Sciatic nerve (tissue), 2 donors: ENCODE measurements at places on chromosomes 1 and 21. TPM values are rescaled to one million over a fixed set of nuclear protein-coding genes. Genes with fewer than 3 reads are reported as not detected.

S100A6 gene
- 1,022 TPM for total RNA-seq

DNA sequence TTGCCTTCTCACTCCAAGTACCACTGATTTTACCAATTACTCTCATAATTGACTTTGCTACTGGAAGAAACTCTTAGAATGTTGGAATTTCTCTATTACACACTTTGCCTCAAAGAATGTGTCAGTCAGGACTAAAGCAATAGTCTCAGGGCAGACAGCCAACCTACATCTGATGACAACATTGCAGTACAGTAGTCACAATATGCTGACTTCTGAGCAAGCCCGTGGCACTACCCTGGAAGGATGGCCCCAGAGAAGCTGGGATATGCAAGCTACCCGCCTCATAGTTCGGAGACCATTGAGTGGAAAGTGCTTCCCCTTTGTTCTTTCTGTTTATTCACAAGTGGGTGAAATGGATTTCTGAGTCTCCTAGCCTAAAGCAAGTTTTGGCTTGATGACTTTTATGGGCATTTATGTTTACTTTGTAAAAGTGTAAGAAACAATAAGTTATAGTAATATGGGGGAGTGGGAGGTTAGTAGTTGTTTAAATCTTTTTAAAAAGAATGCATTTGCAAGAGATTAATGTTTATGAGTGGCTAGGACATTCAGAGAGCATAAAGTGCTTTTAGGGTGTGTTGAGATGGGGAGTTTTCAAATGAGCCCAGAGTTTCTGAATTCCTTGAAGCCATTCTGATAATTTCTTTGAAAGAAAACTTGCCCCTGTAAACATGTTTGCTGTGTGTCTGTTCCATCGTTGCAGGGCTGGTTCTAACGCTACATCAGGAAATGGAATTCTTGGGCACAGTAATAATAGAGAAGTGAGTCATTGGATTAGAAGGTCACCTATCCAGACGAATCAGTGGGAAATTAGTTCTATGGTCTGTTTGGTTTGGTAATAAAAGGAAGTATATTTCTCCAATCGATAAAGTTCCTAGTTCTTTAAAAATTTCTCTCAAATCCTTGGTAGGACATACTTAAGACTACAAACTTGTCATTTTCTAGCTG lies 63.8 kb downstream of the LMO4 start:
- DNase-seq = no peak

GRCh38 chr1:39833121-39833520 lies 44.5 kb upstream of the BMP8B start:
- DNase-seq = no peak

DNA sequence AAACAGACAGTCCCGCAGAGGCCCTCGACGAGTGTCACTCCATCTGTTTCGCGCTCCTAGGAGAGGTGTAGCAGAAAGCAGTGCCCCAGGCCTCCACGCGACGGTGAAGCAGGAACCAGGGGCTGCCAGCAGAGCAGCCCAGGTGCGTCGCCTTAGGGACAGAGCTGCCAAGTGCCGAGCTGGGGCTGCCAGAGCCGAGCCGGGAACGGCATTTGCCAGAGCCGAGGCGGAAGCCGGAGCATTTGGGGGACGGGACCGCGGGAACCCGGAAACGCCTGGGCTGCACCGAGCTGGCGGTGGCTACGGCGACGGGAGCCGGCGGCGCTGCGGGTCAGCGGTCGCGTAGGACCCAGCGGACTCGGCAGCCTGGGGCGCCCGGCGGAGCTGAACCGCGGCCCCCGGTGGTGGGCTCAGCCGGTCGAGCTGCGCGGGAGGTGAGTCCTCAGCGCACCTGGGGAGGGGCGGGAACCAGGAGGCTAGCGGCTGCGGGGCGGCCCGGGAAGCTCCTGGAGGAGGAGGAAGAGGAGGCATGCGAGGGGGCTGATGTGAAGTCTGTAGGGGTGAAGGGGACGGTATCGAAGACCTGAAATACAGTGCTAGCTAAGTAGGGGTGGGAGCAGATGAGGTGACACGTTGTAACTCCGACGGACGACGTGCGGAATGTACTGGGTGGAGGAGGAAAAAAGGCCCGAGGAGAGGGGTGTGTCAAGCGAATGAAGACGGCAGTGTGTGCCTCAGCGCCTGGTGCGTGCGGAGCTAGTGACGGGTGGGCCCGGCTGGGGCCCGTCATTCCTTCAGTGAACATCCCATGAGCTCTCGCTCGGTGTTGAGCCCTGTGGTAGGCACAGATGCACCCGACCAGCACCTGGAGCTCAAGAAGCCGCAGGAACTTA lies at the start of gene SLC35A3:
SLC35A3 (plus strand) TSS at position 268 of the 893 bp plus-strand sequence. CDS start 23,559 bp downstream, outside the sequence.
- peak; percentile 85 for DNase-seq

SSR2 gene
- 126 TPM for total RNA-seq

DNA sequence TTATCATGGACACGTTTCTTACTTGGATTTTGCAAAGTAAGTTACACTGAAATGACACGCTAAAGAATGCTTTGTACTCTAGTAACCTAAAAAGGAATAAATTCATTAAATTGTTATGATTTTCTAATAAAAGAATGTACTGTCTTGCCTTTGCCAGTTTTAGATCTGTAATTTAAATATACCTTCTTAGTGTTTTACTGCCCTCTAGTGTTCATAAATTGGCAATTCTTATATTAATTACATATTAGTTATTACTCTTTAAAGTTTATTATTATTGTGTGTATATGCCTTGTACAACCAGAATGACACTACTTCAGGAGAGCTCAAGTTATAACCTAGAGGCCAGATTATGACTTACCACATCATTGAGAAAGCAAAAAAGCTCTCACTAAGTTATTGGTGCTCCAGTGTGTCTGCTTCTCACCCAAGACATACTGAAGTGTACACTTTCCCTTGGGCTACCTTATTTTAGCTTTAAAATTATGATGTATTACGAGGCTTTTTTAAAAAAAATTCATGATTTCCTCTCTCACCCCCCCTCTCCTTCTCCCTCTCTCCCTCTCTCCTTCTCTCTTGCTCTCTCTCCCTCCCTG lies 169.9 kb downstream of the HS2ST1 start:
- no peak for DNase-seq

NCMAP gene
- 226 TPM for total RNA-seq

GRCh38 chr1:110674337-110675059 lies at the start of gene KCNA3:
Gene KCNA3 (minus strand): TSS chr1:110674940. CDS start chr1:110674809, 131 bp downstream.
- DNase-seq = peak; percentile 58

SH2D1B gene
- total RNA-seq = 0.53 TPM

GRCh38 chr1:221549815-221550214 lies 192.1 kb downstream of the DUSP10 start:
- DNase-seq = no peak

GRCh38 chr21:33865176-33865575 lies 50.4 kb downstream of the ATP5PO start:
- DNase-seq = no peak

GRCh38 chr1:11281518-11282331 lies 8.7 kb downstream of the UBIAD1 start:
- DNase-seq = no peak

DNA sequence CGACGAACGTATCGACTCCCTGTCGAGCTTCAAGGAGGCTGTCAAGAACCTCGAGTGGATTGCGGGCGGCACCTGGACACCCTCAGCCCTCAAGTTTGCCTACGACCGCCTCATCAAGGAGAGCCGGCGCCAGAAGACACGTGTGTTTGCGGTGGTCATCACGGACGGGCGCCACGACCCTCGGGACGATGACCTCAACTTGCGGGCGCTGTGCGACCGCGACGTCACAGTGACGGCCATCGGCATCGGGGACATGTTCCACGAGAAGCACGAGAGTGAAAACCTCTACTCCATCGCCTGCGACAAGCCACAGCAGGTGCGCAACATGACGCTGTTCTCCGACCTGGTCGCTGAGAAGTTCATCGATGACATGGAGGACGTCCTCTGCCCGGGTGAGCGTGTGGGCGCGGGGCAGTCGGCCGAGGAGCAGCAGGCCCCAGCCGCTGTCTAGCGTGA lies 28.0 kb downstream of the COL6A2 start:
- peak; percentile 64 for DNase-seq

DNA sequence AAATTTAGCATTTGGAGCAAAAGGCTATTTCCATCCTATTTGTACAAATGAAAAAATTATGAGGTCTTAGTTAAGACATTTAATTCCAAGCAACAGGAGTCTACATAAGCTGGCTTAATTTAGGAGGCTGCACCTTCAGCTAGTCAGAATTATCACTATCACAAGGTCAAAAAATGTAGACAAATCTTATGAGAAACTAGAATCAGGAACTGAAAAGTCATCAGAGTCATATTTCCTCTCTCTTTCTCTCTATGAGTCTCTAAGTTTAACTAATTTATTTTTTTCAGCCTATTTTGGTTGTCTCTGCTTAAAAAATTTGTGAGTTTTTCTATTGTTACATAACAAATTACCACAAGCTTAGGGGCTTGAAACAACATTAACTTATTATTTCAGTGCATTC lies 807.1 kb upstream of the PRMT6 start:
- no peak for DNase-seq

GRCh38 chr1:26701266-26701994 lies 5.6 kb downstream of the ARID1A start:
- DNase-seq = no peak

- no peak for DNase-seq
These were observed 13.8 kb upstream of the SAMD11 start for GRCh38 chr1:909861-910310.

- DNase-seq = no peak
These were observed 7.8 kb upstream of the P3R3URF start for GRCh38 chr1:46183926-46184557.

DNA sequence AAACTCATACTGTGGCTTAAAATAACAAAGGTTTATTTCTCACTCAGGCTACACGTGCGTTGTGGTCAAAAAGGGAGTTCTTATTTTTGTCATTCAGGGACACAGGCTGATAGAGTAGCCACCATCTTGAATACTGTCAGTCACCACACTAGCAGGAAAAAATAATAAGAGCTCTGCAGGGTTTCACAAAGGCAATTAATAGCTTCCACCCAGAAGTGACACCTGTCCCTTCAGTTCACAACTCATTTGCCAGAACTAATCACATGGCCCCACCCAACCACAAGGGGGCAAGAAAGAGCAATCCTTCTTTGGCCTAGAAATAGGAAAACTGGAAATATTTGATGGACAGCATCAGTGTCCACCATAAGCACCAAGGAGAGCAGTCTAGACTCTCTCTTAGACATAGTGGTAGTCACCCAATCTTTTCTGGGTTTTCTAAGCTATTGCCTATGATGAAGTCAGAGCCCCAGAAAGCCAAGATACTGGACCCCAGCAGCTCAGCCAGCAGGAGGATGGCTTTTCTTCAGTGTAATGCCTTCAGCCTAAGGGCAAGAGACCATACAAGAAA lies 8.2 kb downstream of the HAPLN2 start:
- no peak for DNase-seq

GRCh38 chr1:98496256-98496995 lies 165.1 kb upstream of the SNX7 start:
- DNase-seq = no peak

GRCh38 chr1:174491606-174492005 lies 43.8 kb downstream of the GPR52 start:
- DNase-seq = no peak

- no peak for DNase-seq
These were observed 19.4 kb downstream of the LRP8 start for GRCh38 chr1:53308506-53308905.

C1orf185 gene
- total RNA-seq = not detected

DNA sequence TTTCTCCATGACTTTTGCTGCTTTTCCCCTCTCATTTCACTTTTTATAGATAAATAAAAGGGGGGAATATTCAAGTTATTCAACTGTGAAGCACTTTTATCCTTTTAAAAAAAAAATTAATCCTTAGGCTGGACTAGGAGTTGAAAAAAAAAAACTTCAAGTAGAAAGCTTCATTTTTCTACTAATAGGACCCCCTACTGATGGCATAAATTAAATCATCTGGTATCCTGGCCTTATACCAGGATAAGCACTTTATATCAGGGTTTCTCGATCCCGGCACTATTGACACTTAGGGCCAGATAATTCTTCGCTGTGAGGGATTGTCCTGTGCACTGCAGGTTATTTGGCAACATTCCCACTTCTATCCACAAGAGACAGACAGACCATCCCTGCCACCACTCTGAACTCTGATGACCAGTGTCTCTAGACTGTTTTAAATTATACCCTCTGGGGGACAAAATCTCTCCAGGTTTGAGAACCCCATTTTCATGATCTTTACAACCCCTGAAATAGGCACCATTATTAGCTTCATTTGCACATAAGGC lies 17.6 kb downstream of the USP33 start:
- DNase-seq = no peak

C1orf87 gene
- not detected for total RNA-seq

DNA sequence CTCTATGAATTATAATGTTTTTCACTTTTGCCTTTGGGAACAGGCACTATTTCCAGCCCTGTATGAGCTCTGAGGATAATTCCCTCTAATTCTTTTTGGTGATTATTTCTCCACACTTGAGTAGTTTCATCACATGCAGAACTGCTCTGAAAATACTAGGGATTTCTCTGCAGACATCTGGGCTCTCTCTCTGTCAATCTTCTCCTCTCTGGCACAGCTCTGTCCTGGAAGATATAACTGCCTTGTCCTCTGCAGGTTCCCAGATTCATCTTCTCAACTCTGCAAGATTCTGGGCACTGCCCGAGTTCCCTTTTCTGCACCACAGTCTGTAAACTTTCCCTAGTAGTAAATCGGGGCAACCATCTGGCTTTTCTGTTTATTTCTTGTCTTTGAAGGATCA lies 131.3 kb upstream of the FMN2 start:
- no peak for DNase-seq

CAMK1G gene
- total RNA-seq = 0.18 TPM

GRCh38 chr1:219931033-219931432 lies 2.7 kb upstream of the SLC30A10 start:
- DNase-seq = no peak

MUTYH gene
- 37.5 TPM for total RNA-seq

DNA sequence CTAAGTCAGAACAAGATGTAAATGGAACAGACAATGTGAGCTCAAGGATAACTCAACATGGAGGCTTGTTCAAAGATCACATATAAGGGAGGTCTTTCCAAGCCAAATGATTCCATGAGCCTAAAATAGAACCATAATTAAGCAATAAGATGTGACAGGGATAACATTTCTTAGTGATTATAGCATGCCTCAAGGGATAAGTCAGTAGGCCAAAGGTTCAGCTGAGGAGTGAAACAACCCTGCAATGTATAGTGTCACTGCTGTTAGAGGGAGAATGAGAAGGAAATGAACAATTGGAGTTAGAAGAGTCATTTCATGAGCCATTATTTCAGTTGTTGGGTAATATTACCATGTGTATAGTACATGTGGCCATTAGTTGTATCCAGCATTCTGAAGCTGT lies 25.0 kb downstream of the GORAB start:
- DNase-seq = no peak

DNA sequence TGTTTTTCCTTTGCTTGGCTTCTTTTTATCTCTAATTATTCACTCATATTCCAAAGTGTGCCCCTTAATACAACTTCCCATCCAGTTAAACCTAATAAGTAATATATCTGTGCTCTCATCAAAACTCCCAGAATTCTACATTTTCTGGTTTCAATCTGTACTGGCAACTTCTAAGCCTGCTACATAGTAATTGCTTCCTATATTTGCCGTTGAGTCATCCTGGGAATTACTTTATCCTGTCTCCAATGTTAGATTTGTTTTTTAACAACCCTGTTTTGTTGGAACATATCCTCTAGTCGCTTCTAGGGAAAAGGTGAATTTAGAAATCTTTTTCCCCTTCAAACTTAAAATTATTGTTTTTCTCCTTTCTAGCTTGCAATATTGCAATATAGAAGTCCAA lies 620.5 kb upstream of the PKN2 start:
- DNase-seq = no peak

TSPEAR gene
- total RNA-seq = not detected

EVA1B gene
- 36.4 TPM for total RNA-seq

ACTL8 gene
- total RNA-seq = not detected

- DNase-seq = no peak
These were observed 11.7 kb upstream of the CD55 start for GRCh38 chr1:207309745-207310273.
